ENCODE measurements at places on chromosomes 1 and 21. TPM values are rescaled to one million over a fixed set of nuclear protein-coding genes. Genes with fewer than 3 reads are reported as not detected.

Gene CELA2B
- not detected for total RNA-seq

Gene CFAP126
- total RNA-seq: not detected

Gene RIMS3
- 4.7 TPM for total RNA-seq

Gene SPATA17
- total RNA-seq: 2.4 TPM

Gene LTN1
- 29.7 TPM for total RNA-seq

Gene OR2M3
- not detected for total RNA-seq

Gene MTOR
- 40.4 TPM for total RNA-seq

Gene DCST2
- total RNA-seq: not detected

Gene PADI2
- 0.77 TPM for total RNA-seq

Gene MXRA8
- total RNA-seq: 141 TPM

Gene CHD5
- total RNA-seq: 1.3 TPM

- no peak overlapping the region for H3K4me3 ChIP-seq
- no peaks in the 10 kb centered on the region for H3K27me3 ChIP-seq
- no peaks in the 10 kb centered on the region for H3K36me3 ChIP-seq
- no peak for DNase-seq
Observed at GRCh38 chr1:214076708-214077065, 88.9 kb downstream of the PROX1 start.

DNA sequence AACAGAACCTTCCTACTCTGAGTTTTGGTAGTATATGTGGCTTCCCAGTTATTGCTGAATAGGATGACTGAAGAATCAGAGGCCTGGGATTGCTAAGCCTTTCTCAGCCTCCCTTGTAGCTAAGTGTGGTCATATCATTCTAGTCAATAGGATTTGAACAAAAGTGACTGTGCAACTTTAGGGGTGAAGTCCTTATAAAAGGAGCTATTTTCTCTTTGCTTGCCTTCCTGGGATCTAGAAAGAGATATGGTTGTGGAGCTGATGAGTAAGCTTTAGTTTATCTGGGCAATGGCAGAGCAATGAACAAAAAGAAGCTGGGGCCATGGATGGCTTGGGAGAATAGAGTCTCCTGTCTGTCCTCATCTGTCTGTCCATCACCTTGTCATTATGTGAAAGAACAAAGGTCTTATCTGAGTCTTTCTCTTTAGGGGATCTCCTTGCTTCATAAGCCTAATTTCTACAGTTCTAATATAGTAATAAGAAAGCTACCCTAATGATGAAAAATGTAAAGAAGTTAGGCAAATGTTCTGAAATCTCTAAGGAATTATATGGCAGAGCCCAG, 91.5 kb downstream of the TENT5C start:
- H3K4me1 ChIP-seq: peaks cover 22% of the 10 kb centered on the region
- H3K27ac ChIP-seq: peak overlapping the region; percentile 86

DNA sequence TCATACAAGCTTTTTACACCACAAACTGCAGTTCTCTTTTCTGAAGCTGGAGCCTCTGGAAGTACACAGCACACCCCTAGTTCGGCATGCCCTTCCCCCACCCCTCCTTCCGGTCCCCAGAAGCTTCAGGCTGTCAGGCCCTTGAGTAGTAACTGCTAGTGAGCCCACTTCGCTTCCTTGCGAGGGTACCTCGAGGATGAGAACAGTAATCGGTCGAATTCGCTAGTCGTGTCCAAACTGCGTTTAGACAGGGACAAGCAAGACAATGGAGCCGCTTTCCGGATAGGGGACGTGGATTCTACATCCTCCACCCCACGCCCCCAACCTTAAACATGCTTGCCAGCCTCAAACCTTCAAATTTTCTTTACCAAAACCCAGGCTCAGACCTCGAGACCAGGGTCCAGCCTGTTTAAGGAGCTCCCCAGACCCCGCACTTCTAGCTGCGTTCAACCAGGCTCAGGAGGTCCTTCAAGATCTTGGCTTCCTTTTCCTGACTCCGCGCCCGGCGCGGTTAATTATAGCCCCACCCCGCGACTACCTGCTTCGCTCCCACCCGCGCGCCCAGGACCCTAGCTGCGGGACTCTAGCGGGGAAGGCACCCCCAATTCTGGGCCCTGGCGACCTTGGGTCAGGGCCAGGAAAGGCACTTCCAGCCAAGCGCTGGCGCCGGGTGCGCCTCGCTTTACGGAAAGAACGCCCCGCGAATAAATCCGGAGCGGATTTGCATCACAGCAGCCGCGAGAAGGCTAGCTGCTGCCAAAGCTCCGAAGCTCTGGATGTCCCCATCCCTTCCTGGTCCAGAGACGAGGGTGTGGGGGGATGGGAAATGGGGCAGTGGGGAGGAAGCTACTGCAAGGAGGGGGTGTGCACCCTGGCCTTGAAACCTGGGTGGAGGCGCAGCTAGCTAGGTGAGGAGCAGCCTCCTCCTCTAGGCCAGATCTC, 8.1 kb upstream of the TSPAN1 start:
- H3K4me1 ChIP-seq: no peaks in the 10 kb centered on the region
- H3K36me3 ChIP-seq: no peaks in the 10 kb centered on the region
- no peaks in the 10 kb centered on the region for H3K27me3 ChIP-seq
- peak; percentile 76 for DNase-seq
- H3K4me3 ChIP-seq: peak overlapping the region; percentile 12
- H3K27ac ChIP-seq: peak overlapping the region; percentile 64

DNA sequence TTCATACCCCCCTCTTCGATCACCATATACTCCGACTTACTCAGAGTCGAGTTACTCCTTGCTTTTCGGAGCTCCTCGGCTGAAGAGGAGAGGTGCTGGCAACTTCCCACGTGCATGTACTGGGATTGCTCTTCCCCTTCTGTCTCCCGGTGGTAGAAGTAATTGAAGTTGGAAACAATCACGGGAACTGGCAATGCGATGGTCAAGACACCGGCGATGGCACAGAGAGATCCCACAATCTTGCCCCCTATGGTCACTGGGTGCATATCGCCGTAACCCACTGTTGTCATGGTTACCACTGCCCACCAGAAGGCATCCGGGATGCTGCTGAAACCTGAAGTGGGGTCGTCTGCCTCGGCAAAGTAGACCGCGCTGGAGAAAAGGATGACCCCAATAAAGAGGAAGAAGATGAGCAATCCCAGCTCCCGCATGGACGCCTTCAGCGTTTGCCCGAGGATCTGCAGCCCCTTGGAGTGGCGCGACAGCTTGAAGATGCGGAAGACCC, 1.5 kb downstream of the KCNA3 start:
- DNase-seq: no peak
- H3K4me3 ChIP-seq: no peak overlapping the region
- peaks cover 27% of the 10 kb centered on the region for H3K27me3 ChIP-seq
- no peaks in the 10 kb centered on the region for H3K4me1 ChIP-seq
- H3K27ac ChIP-seq: peak overlapping the region; percentile 6
- no peaks in the 10 kb centered on the region for H3K36me3 ChIP-seq

- no peak for DNase-seq
- H3K4me3 ChIP-seq: no peak overlapping the region
- H3K27ac ChIP-seq: no peak overlapping the region
- H3K27me3 ChIP-seq: no peaks in the 10 kb centered on the region
Observed at GRCh38 chr1:933603-933940, 9.8 kb downstream of the SAMD11 start.

DNA sequence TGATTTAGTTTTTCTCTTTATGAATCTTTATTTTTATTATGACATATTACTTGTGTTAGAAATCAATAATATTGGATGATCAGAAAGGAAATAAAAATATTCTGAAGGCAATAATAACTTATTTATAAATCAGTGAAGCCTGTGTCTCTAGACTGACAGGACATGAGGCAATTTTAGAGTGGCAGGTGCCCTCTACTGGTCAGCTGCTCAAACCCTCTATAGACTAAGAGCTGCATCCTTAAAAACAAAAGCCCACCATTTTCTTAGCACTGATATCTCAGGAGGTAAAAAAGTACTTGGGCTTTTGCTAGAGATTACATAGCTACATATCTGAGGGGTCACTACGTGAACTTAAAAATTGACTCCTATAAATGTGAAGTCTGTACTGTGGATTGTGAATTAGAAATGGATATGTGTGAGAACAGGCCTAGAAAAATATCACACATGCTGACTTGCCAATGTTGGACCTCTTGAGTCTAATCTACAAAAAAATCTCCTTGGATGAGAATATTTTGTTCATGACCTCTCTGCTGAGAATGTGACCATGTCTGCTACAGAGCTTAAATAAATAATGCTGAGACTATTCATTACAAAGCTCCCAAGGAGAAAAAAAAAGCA, 597.9 kb upstream of the ADAMTS5 start:
- no peak overlapping the region for H3K4me3 ChIP-seq
- peak; percentile 27 for DNase-seq
- no peak overlapping the region for H3K27ac ChIP-seq
- H3K4me1 ChIP-seq: no peaks in the 10 kb centered on the region
- no peaks in the 10 kb centered on the region for H3K36me3 ChIP-seq

DNA sequence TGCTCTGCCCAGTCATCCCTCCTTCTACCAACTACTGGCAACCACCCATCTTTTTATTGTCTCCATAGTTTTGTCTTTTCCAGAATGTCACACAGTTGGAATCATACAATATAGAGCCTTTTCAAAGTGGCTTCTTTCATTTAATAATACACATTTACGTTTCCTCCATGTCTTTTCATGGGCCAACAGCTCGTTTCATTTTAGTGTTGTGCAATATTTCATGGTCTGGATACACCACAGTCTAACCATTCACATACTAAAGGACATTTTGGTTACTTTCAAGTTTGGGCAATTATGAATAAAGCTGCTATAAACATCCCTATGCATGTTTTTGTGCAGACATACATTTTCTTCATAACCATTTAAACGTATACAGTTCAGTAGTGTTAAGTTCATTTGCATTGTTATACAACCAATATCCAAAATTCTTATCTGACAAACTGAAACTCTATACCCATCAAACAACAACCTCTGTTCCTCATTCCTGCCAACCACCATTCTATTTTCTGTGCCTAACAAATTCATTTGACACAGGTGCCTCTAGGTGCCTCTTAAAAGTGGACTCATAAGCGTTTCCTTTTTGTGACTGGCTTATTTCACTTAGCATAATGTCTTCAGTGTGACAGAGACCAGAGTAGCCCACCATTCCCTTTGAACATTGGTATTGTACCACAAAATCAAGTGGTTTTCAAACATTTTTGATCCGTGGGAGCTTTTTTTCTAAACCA, 138.1 kb downstream of the NR5A2 start:
- H3K4me1 ChIP-seq: no peaks in the 10 kb centered on the region
- no peak overlapping the region for H3K4me3 ChIP-seq
- H3K27me3 ChIP-seq: no peaks in the 10 kb centered on the region
- no peak for DNase-seq

GRCh38 chr1:59544615-59545293, 247.9 kb downstream of the FGGY start:
- H3K4me3 ChIP-seq: no peak overlapping the region
- no peak for DNase-seq
- H3K27me3 ChIP-seq: no peaks in the 10 kb centered on the region
- H3K4me1 ChIP-seq: no peaks in the 10 kb centered on the region
- H3K27ac ChIP-seq: no peak overlapping the region

- no peak for DNase-seq
- H3K4me1 ChIP-seq: no peaks in the 10 kb centered on the region
- H3K4me3 ChIP-seq: no peak overlapping the region
- H3K27ac ChIP-seq: no peak overlapping the region
- H3K27me3 ChIP-seq: no peaks in the 10 kb centered on the region
Observed at GRCh38 chr1:76763738-76764137, 103.5 kb upstream of the ST6GALNAC5 start.

- no peaks in the 10 kb centered on the region for H3K36me3 ChIP-seq
- H3K4me3 ChIP-seq: no peak overlapping the region
- H3K4me1 ChIP-seq: no peaks in the 10 kb centered on the region
- no peak overlapping the region for H3K27ac ChIP-seq
- DNase-seq: no peak
Observed at GRCh38 chr1:48693180-48693579, 83.5 kb downstream of the BEND5 start.

- H3K4me3 ChIP-seq: no peak overlapping the region
- no peak overlapping the region for H3K27ac ChIP-seq
- peaks cover 6% of the 10 kb centered on the region for H3K4me1 ChIP-seq
- no peak for DNase-seq
Observed at GRCh38 chr1:3777078-3777547, 4.6 kb downstream of the SMIM1 start.

DNA sequence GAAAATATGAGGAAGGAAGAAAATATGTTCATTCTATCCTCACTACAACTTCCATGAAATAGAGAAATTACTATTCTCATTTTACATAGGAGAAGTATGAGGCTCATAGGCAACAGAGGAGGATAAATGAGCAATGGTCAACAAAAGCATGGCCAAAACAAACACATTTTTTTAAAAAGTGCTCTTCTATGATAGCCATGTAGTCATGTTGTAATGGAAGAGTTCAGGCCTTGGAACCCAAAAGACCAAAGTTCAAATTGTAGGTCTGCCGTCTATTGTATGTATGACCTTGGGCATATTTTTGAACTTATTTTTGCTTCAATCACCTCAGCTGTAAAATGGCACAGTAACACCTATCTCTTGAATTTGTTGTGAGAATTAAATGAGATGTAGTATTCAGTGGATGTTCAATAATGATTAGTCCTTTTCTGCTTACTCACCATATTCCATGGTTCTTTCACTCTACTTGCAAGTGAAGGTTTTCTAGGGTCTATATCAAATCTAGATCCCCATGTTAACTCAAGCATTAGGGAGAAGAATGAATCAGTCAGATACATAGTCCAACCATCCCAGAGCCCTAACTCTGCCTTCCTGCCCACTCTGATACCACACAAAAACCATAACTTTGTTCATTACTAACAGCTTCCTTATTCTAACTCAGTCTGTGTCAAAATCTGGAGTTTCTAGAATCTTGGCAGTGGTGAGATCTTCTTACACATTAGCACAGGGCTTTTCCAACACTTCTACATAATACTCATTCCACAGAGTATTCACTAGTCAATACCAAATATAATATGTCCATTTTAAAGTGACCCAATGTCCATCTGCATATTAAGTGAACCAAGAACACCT, 353.2 kb downstream of the PLPP3 start:
- H3K4me3 ChIP-seq: no peak overlapping the region
- H3K27me3 ChIP-seq: no peaks in the 10 kb centered on the region
- H3K4me1 ChIP-seq: no peaks in the 10 kb centered on the region
- no peaks in the 10 kb centered on the region for H3K36me3 ChIP-seq
- H3K27ac ChIP-seq: no peak overlapping the region

GRCh38 chr1:41277371-41277975, 35.4 kb upstream of the SCMH1 start:
- no peak overlapping the region for H3K27ac ChIP-seq
- no peaks in the 10 kb centered on the region for H3K27me3 ChIP-seq
- DNase-seq: no peak
- no peaks in the 10 kb centered on the region for H3K36me3 ChIP-seq
- no peak overlapping the region for H3K4me3 ChIP-seq

Measured in uterus (tissue), 4 donors.